ENCODE measurements at places on chromosomes 7 and 10.

- DNase-seq, result no peak
These were observed 27.1 kb downstream of the ZCCHC24 start for GRCh38 chr10:79418274-79418673.

DNA sequence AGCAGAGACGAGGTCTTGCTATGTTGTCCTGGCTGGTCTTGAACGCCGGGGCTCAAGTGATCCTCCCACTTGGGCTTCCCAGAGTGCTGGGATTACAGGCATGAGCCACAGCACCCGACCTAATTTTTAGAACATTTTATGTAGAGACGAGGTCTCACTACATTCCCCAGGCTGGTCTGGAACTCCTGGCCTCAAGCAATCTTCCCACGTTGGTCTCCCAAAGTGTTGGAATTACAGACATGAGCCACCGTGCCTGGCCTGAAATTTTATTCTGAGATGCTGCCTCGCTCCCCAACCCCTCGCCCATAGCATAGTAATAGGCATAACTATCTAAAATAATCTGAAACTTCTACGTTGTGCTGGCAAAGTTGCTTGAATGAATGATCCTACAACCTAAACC lies 21.9 kb downstream of the SFXN4 start:
- no peak for DNase-seq

DNA sequence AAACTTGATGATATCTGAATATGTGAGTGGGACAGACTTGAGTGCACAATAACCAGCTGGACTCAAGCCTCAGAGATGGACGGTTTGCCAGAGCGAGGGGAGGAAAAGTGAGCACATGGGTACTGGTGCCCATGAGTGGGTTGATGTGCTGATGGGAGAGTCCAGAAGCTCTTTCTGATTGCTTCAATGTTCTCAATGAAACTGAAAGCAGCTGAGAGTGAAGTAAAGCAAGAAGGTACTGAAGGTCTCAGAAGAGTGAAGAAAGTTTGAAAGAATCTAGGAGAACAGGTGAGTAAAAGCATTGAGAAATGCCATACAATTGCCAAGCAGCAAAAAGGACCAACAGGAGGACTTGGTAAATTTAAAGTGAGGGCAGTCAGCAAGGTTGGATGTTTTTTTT lies 28.6 kb downstream of the CTTNBP2 start:
- DNase-seq, result no peak

DNA sequence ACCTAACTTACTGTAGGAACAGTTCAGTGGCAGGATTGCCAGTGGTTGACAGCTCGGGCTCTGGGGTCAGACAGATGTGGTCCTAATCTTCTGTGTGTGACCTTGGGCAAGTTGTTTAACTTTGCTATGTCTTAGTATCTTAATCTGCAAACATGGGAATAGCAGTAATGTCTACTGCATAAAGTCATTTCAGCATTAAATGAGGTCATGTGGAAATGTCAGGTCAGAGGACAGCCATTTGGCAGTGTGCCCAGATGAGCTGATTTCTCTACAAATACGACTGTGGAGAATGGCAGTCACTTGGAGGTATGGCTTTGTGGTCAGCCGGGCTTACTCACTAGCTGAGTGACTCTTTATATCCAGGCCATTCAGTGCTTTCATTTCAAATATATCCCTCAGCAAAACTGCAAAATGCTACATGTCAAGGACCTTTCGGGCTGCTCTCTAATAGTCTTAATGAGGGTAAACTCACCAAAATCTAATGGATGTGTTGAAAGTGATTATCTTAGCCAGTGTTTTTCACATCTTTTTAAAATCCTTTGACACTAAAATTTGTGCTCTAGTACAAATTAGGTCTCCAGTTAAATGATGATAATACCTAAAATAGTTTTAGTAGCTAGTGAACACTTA lies 171.4 kb downstream of the ST7 start:
- DNase-seq, result peak; percentile 89

DNA sequence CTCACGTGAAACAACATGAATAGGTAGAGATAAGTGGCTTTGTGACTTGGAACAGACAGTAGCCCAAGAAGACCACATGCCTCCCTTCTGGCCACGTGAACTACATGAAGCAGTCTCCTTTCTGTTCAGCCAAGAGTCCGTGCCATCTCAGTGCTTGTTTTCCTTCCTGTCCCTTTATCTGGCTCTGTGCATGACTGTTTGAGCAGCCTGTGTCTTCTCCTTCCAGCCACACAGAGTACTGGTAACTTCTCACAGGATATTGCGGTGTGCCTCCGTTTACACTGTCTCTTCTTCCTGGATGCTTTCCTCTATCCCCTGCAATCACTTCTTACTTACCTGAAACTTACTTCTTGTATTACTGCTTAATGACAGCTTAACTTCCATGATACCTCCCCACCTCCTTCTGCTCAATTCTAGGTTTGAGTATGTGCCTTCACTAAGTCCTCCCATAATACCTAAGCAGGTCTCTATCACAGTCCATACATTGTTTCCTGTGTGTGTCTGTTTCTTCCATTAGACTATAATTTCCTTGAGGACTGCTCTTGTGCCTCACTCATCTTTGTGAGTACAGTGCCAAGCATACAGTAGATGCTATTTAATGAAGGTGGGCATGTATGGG lies 748.7 kb downstream of the AUTS2 start:
- DNase-seq, result no peak

GRCh38 chr7:69534461-69535041 lies 63.7 kb upstream of the AUTS2 start:
- DNase-seq, result no peak

DNA sequence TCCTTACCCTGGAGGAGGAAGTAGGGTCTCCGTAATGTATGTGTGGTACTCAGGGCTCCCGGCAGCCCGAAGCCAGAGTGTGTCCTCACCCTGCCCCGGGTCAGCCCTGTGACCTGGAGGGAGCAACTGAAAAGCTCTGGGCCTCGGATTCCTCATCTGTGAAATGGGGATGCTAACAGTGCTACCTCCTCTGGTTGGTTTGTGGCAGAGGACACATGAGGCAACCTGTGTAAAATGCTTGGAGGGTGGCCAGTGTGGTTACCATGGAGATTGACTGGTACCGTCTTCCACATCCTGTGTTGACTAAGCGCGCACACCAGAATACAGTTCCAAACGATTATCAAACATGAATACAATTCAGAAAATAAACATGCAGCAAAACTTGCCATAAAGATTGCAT lies 163.8 kb upstream of the KLF6 start:
- DNase-seq, result no peak

DNA sequence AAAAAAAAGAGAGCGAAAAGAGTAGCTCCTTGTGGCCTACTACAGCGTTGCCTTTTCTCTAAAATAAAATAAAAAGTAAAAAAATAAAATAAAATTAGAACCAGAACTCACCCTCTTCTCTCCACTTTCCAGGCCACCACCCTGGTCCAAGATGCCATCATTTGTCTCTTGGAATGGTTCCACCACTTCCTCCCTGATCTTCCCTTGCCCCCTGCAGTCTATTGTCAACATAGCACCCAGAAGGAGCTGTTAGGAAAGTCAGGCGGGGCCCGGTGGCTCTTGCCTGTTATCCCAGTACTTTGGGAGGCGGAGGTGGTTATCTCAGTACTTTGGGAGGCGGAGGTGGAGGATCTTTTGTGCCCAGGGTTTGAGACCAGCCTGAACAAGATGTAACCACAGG lies 7.6 kb upstream of the GRID2IP start:
- DNase-seq, result peak; percentile 31

- no peak for DNase-seq
These were observed 44.3 kb upstream of the KLHL7 start for GRCh38 chr7:23061327-23061726.

GRCh38 chr7:8442051-8442813 lies 8.8 kb downstream of the NXPH1 start:
- no peak for DNase-seq

DNA sequence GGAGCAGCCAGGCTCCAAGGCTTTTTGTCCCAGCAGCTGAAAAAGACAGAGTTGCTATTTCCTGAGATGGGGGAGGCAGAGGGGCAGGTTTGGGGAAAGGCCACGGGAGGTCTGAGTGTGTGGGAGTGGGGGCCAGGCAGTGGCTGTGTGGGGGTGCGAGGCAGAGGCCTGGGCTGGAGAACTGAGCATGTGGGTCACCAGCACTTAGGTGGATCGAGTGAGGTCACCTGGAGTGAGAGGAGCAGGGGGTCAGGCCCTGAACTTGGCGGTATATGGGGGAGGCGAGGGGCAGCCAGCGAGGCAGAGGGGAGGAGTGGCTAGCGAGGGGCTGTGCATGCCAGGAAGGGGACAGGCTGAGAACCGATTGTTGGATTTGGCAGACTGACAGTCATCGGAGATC lies 28.4 kb downstream of the IQCE start:
- no peak for DNase-seq

GRCh38 chr10:101106351-101106750 lies 24.7 kb upstream of the TLX1 start:
- DNase-seq, result no peak

DNA sequence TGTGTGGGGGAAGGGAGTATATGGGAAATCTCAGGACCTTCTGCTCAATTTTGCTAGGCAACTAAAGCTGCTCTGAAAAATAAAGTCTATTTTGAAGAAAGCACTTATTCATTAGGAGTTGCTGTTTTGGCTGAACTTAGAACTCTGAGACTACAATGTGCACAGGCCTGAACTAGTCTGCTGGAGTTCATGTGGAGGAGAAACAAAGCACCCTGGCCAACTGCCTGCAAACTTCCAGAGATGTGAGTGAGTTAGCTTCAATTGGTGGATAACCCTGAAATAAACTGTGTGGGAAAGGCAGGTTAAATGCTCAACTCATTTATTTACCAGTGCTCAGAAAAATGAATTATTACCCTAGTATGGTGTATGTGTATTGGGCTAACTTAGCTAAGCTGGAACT lies 17.3 kb upstream of the FAM241B start:
- DNase-seq, result no peak

DNA sequence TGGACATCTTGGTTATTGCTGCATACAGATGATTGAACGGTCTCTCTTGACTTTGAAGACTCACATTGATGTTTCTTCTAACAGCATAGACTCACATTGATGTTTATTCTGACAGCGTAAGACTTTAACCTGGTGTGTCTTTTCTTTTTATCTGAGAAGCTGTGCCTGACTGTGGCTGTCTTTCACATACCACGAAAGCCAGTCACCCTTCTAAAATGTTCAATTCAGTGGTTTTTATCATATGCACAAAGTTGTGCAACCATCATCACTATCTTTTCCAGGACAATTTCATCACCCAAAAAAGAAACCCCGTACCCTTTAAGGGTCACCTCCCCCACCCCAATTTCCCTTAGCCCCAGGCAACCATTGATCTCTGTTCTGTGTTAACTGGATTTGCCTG lies 24.7 kb downstream of the CELF2 start:
- DNase-seq, result no peak

DNA sequence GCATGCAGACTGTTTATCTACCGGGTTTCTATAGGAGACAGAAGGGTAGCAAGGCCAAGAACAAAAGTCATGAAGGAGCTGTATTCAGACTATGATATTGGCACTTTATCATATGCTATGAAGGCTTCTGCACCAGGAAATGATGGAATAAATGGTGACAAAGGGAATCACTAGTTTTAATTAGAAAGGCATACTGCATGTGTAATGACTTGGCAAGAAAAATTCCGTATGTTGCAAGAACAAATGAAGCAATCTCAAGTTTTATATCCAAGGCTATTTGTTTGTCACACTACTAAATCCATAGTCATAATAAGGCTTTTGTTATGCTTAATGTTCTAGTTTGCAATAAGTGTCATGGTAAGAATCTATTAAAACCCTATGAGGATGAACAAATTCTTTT lies 230.9 kb downstream of the ZEB1 start:
- DNase-seq, result no peak

DNA sequence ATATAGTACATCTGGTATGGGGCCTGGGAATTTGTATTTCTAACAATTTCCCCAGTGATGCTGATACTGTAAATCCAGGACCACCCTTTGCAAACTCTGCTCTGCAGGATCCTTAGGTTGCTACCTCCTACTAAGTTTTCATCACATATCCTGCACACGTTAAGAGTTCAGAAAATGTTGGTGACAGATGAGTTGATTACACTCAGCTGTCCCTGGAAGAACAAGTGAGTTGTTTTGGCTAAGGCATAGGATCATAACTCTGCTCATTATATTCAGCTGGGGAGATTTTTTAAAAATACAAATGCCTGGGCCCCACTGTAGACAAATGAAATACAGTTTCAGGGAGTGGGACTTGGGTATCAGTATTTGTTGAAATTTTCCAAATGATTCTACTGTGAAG lies 274.6 kb upstream of the HABP2 start:
- DNase-seq, result no peak

GRCh38 chr10:31947144-31947926 lies 18.7 kb upstream of the ARHGAP12 start:
- DNase-seq, result peak; percentile 61

- DNase-seq, result no peak
These were observed 608.8 kb downstream of the LRMDA start for GRCh38 chr10:76040107-76040829.

GRCh38 chr10:124030492-124031110 lies 62.8 kb downstream of the CHST15 start:
- DNase-seq, result no peak

GRCh38 chr10:75097666-75098285 lies 13.7 kb upstream of the SAMD8 start:
- no peak for DNase-seq

DNA sequence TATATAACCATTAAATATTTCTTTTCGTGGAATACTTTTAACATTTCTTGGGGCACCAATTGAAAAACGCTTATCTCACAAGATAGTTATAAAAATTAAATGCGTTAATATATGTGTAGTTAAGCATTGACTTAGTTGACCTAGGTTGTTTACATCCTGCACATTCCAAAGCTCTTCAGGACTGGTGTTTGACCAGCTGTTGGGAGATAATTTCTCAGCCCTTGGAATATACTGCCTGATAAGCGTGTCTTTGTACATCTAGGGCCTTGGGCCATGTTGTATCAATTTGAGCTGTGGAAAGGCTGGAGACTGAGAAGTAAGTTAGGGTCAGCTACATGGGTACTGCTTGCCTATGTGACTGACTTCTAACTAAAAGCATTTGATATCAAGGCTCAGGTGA lies 90.0 kb upstream of the AOAH start:
- DNase-seq, result peak; percentile 19

DNA sequence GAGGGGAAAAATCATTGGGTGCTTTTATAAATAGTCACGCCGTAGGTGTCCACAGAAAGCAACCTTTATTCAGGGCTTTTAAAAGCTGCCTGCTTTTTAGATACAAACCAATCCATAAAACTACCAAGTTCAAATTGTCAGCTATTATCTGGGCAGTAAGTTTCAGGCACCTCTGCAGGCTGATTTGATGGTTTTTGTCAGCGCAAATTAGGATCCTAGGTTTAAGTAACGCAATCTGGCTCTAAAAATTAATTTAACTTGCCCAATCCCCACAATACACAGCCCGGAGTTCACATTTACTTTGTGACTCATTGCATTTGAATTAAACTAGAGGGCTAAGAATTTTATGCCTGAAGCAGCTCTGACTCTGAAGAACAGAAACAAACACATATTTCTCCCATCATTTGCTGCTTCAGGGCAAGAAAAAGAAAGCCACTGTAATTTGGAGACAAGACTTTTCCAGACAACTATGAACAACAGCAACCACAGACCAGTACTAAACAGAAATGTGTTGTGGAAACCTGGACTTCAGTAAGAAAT lies 43.3 kb downstream of the NRP1 start:
- DNase-seq, result no peak
